ENCODE measurements at places on chromosomes 6 and 20.

DNA sequence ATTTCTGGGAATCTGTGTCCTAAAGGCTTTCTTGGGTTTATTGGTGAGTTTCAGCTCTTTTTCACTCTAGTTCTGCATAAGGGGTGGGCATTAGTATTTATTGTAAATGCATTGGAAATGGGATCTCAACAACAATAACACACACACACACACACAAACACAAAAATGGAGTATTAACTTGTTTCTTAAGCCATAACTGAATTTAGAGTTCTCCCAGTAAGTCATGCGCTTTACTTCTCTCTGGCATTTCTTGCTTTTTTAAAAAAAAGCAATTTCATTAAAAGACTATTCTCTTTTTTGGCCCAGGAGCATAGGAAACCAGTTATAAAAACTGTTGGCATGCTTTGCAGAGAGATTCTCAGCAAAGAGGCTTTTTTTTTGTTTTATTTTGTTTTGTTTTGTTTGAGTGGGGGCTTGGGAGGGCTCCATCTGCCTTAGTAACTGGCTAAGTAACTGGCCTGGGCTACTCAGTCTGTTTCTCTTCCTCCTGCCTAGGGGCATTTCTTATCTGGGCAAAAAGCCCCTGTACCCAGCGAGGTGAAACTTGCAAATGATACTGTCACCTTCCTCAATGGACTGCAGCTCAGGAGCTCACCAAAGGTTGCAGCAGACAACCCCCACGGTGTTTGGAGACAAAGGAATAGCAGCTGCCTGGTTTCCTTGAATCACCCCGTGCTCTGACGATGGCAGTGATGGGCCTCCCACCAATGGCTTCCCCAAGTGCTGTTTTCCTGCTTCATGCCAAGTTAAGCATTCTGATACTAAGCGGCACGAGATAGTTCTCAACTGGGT is 128.5 kb downstream of the BCAS1 start:
- DNase-seq: no peak

DNA sequence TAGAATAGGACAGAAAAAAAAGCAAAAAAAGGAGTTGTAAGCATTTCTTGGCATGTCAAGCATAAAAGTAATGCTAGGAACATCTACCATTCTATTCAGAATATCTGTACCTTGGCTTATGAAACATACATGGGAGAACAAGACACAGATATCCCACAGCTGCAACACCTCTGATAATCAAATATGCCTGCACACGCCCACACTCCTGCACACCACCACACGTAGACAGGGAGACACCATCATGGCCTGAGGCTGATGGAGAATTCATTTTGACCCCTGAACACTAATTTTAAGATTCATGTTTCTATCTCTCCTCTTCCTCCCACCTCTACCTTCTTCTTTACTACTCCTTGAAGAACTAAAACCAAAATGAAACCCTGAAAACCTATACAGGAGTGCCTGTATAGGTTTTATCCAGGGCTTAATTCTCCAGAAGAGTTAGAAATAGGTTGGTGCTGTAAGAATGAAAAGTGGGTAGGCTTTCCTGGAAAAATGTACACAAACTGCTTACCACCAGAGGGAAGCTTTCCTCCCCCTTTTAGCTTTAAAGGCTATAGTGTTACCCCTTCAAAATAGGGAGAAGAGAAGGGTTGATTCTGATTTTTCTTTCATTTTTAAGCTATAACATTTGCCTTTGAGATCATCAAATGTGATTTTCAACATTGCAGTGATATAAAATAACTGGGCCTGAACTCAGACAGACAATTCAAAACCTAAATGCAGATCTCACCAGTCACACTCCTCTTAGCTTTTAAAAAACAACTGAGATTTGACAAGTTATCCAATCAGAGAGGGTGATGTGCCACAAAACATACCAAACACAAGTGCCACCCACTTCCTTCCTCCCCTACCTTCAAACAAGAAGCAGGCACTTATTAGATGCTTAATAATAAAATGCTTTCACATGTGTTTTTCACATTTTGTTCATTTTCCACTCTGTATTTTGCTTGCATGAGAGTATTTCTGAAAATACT is 57.9 kb downstream of the ELOVL5 start:
- peak; percentile 74 for DNase-seq

DNA sequence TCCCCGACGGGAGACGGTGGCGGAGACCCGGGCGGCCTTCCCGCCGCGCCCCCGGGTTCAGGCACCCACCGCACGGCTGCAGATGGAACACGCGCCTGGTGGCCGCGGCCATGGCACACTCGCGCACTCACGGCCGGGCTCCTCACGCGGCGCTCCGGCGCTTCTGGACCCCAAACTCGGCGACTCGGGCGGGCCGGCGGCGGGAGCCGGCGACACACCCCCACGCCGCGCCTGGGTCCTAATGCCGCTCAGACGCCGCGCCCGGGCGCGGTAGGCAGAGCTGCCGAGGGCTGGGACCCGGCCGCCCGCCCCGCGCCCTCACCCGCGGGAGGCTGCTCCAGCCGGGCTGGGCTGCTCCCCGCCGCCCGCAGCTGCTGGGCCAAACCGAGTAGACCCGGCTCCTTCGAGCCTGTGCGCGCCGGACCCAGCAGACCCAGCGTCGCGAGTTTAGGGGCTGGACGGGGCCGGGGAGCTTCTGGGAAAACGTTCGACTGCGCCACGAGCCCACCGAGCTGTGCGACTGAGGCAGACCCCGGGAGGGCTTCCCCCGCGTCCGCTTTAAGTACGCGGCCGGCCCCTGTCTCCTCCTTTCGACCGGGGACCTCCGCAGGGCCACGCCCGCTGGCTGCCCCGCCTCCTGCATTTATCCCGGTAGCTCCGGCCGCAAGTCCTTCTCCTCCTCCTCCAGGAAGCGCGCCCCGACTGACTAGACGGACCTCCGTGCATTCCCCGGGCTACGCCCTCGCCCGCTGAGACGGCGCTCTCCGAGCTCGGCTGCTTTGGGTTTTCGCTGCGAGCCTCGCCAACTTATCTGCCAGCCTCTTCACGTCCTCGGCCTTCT is at the start of gene SLC4A11:
TSS of gene SLC4A11 (minus strand) at position 165 of the 841 bp plus-strand sequence. CDS start at position 112, 53 bp downstream.
- no peak for DNase-seq

DNA sequence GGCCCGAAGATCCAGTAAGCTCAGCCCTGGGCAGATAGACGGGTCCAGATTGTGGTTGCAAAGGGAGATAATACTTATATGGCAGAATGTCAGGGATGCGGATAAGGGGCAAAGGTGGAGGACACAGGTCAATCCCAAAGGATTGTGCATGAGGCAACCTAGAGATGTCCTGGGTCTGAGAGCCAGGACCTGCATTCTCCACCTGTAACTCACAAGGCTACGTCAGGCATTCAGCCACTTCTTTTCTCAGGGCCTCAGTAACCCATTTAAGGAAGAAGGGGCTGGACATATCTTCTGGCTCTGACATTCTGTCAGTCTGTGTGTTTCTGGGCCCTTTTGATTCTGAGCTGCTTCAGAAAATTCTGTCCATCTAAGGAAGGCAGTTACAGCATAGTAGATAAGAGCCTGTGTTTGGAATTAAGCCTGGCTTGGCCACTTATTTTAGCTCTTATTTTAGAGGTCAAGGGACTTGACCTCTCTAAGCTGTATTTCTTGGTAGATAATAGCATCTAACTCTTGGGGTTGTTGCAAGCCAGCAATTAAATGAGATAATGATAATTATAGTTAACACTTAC is 40.2 kb downstream of the CNBD2 start:
- no peak for DNase-seq

DNA sequence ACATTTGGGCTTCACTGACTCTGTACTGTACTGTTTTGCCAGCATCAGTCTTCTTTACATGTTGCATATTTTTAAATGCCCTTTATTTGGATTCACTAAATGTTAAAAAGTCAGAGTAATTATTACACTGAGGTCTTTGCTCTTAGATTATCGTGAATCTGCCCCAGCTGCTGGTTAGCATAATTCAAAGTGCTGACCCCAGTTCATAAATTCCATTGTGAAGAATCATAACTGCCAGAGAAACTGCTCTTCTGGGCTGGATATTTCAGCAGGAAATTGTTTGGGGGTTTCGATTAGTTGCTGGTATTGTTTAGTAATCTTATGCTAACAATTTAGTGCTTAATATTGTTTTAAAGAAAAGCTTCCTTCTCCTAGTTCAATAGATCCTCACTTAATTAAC is 682.1 kb upstream of the MAP3K7 start:
- no peak for DNase-seq

DNA sequence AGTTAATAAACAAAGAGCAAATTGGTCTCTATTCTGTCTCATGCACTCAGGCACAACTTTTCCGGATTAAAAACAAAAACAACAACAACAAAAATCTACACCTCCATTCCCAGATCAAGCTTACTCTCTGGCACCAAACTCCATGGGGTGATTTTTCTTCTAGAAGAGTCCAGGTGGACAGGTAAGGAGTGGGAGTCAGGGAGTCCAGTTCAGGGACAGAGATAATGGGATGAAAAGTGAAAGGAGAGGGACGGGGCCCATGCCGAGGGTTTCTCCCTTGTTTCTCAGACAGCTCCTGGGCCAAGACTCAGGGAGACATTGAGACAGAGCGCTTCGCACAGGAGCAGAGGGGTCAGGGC is 437 bp upstream of the HLA-A start:
- no peak for DNase-seq

GRCh38 chr20:46635514-46636136 is 15.6 kb downstream of the SLC13A3 start:
- no peak for DNase-seq

- no peak for DNase-seq
These were observed 36.4 kb upstream of the RNF144B start for GRCh38 chr6:18350712-18351111.

DNA sequence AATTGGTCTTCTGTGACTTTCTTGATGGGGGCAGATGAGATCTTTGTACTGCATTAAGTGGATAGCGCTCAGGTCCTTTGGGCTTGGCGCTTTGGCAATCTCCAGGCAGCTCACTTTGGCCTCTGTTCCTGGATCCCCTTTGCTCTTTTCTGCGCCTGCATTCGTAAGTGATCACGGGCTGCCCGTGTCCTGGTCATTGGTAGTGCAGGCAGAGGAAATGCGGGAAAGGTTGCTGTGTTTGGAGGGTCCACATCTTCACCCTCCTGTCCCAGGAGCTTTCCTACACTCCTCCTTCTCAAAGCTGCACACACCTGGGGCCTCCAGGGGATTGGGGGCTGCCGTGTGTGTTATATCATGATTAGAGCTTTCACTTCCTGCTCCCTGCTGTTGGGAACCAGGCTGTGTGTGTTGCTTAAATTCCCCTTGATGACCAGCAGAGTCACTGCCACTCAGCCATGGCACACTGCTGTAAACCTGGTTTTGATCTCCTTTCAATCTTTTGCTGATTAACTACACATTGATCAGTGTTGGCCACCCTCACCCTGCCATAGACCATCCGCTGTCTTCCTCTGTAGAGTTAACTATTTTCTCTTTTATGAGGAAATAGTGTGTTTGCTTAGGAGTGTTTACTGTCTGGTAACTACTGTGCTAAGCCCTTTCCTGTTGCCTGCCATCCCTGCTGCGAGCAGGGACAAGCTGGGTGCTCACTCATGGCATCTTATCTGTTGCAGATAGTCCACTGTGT is 13.0 kb upstream of the SNHG17 start:
- no peak for DNase-seq

DNA sequence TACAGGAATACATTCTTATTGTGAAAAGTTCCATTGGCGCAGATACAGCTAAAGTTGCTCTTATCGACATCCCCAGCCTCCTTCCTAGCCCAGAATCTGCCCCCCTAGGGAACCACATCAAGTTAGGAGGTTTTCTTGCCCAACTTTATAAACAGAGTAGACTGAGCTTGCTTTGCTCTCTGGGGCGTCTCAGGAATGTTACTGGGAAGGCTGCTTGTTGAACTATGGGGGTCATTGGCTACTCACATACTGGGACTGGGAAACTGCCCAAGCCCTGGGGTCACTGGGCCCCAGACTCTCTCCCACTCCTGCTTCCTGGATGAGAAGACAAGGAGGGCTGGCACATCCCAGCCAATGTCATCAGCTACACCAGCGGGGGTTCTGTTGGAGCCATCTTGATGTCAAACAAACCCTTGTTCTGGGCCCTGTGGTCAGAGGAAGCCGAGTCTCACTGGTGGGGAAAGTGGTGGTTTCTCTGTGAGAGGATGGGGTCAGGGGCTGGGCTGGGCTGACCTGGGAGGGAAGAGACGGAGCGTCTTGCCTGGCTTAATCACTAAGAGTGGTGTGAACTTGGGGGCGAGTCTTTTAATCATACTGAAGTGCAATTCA is 26.0 kb downstream of the BPIFB4 start:
- DNase-seq: no peak
